NCI-H187 (cell line): ENCODE measurements at places on chromosomes 7 and 10.

GRCh38 chr7:127287133-127287532, 34.4 kb upstream of the GRM8 start:
- DNase-seq, result no peak

DNA sequence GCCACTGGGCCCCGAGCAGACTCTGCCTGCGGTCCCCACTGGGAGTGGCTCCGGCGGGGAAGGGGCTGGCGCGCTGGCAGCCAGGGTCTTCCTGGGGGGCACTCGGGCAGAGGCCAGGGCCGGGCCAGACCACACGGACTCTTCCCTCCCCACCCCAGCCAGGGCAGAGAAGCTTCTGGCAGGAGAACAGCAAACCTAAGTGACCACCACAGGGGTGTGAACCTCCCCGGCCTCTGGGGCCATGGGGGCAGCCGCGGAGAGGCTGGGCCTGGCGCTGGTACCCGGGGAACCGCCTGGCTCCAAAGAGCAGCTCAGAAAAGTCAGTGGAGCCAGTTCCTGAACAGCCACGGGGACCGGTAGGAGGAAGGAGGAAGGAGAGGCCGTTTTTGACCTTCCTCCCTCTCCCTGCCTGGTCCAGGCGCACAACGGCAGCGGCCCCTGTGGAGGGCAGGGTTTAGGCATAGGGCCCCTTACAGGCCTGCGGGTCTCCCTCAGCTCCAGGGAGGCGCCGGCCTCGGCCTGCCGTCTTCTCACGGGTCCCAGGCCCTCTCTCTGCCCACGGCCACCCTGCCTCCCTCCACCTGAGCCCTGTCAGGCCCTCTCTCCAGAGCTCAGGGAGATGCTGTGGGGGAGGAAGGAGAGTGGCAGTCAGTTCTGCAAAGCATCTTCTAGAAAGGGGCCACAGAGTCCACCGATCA, 51.8 kb downstream of the TMEM209 start:
- DNase-seq, result no peak

DNA sequence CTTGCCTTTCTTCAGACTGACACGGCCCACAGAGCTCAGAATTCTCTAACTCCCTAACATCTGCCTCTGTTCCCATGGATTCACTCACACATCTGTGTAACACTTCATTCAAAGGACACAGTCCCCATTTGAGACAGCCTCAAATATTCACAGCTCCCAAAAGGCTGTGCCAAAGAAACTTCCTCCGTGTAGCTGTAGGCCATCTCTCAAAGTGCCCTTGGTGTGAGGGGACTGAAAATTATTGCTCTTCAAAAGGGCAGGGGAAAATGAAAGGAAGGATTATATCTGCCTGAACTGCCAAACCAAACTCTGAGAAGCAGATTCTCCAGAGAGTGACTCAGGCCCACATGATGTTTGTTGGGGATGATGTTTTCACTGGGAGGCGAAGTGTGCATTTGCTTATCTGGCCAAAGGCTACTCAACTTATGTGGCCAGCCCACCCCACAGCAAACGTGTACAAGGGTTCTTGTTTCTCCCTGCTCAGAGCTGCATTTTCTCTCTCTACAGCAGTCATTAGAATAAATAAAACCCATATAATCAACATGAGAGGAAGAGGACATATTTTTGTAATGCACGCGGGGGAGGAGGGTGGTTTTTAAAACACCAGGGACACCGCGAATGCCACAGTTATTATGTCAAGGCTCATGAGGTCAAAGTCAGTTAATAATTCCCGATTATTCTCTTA, 302.4 kb upstream of the NFE2L3 start:
- no peak for DNase-seq

DNA sequence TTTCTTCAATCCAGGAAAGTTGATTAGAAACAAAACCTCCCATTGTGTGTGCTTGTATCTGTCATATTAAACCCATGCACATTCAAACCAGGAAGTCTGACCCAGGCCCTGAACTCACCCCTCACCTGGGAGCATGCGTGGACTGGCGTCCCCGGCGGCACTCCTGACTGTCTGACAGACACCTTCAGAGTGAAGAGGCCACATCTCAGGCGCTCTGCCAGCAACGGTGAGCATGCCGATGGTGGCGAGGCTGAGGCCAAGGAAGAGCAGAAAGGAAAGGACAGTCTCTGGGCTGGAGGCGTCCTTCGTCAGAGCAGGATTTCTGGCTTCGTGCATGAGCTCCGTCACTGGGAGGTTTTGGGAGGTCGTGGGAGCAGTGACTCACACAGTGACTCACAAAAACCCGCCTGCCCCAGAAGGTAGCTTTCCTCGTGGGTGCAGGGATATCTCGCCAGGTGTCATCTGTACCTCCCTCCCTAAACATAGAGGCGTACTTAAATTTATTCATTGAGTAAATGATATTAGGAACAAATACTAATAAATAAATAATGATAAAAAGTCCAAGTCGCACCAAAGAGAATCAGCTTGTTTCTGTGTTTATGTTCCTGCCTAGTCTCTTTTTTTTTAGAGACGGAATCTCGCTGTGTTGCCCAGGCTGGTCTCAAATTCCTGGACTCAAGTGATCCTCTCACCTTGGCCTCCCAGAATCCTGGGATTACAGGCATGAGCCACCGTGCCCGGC, 13.5 kb downstream of the IQCE start:
- DNase-seq, result no peak

GRCh38 chr7:12786494-12786893, 99.1 kb downstream of the ARL4A start:
- DNase-seq, result no peak

- DNase-seq, result no peak
Observed at GRCh38 chr10:129258283-129258923, 208.6 kb upstream of the MGMT start.
